ENCODE measurements at places on chromosomes 1 and 21. TPM values are rescaled to one million over a fixed set of nuclear protein-coding genes. Genes with fewer than 3 reads are reported as not detected.

Gene KRTAP13-2
- total RNA-seq: not detected

Gene C4BPB
- total RNA-seq: not detected

Gene TUFT1
- total RNA-seq: 2.5 TPM

Gene CTSS
- total RNA-seq: 2.8 TPM

Gene GPATCH2
- total RNA-seq: 7.2 TPM

Gene NBPF26
- total RNA-seq: 12.8 TPM

Gene IL12RB2
- not detected for total RNA-seq

Gene SPRR2G
- not detected for total RNA-seq

Gene OR2L3
- total RNA-seq: not detected

Gene SOD1
- 231 TPM for total RNA-seq

Gene CRB1
- 0.15 TPM for total RNA-seq

Gene CNIH3
- 1.5 TPM for total RNA-seq

Gene VASH2
- 0.54 TPM for total RNA-seq

Gene ST6GALNAC5
- total RNA-seq: not detected

Gene KRTAP10-4
- not detected for total RNA-seq

Gene TYW3
- total RNA-seq: 5.9 TPM

Gene EPHA10
- not detected for total RNA-seq

Gene VHLL
- total RNA-seq: not detected

Gene MIS18A
- total RNA-seq: 4.5 TPM

Gene LRRC7
- total RNA-seq: not detected

Gene CRYAA
- total RNA-seq: not detected

Gene RNU1-3
- under 0.01 TPM for total RNA-seq

Gene C1QTNF12
- 0.93 TPM for total RNA-seq

Gene LRRC39
- total RNA-seq: 0.37 TPM

Gene HHIPL2
- 0.81 TPM for total RNA-seq

Gene SPRR2B
- total RNA-seq: not detected

Gene LAPTM5
- total RNA-seq: 1.3 TPM

Gene PPIAL4G
- not detected for total RNA-seq

Gene MASP2
- not detected for total RNA-seq

Gene C2CD4D
- not detected for total RNA-seq

Gene KLHL17
- total RNA-seq: 4.4 TPM

Gene CD5L
- not detected for total RNA-seq

Gene MYBPH
- total RNA-seq: 1.0 TPM

Gene KCNK2
- 0.31 TPM for total RNA-seq

Gene RGS8
- total RNA-seq: not detected

Gene CELA3B
- total RNA-seq: not detected

Gene PDC
- 0.31 TPM for total RNA-seq

Gene FABP3
- total RNA-seq: 2.4 TPM

Gene HSD3B1
- total RNA-seq: not detected

Gene TIE1
- 3.3 TPM for total RNA-seq
